ENCODE measurements at places on chromosomes 5 and 9. TPM values are rescaled to one million over a fixed set of nuclear protein-coding genes. Genes with fewer than 3 reads are reported as not detected.

The GABRA6 gene
- not detected for total RNA-seq

The ZCCHC9 gene
- 20.2 TPM for total RNA-seq

DNA sequence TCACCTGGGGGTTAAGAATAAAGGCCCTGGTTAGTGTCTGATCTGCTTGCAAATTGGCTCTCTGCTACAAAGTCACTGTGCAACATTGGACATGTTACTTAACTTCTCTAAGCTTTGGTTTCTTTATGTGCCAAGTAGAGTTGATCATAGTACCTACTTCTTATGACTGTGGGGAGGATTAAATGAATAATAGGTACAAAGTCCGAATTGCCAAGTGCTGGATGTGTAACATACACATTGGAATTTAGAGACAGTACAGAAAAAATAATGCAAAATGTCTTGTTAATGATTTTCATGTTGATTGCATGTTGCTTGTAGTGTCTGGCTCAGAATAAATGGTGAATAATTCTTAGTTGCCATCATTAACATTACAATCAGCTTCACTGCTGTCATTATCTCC lies 2.2 kb downstream of the DOCK8 start:
- DNase-seq: no peak

- no peak for DNase-seq
Observed at GRCh38 chr5:133323494-133324457, 272.0 kb downstream of the HSPA4 start.

The RNF44 gene
- 2.9 TPM for total RNA-seq

- peak; percentile 93 for DNase-seq
Observed at GRCh38 chr5:159504857-159505304, 174.6 kb upstream of the IL12B start.

The PCDHA5 gene
- total RNA-seq: not detected

- no peak for DNase-seq
Observed at GRCh38 chr5:168172760-168173223, 118.7 kb upstream of the WWC1 start.

Measured in GM23248 (cell line).